ENCODE measurements at places on chromosomes 11 and 22.

DNA sequence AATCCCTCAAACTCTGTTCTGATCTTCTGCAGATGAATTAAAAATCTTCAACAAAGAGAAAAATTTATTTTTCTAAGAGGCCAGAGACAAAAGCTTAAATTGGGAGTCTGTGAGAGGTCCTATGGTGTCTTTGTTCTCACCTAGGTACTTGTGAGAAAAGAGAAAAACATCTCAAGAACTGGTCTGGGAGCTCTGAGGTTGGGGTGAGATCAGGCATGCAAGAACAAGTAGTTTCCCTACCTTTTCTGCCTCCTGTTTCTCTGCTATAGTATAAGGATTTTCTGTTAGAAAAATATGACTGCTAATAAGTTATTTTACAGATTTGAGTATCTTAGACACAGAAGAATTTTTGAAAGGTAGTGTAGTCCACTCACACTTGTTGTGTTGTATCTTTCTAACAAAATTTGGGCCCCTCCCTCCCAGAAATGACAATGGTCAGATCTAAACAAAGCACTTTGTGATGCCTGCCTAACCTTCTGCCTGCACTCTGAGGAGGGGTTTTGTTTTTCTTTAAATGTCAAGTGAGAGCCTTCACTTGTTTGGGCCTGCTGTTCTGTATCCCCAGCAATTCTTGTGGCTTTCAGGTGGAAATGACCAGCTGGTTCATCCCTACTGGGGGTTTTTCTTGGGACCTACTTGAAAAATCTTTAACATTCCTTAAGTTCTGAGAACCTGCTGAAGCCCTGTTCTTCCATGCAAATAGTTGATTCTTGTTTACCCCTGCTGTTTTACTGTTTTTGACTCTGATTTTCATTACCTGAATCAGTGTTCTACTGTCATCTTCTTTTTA lies 13.6 kb upstream of the OR51S1 start:
- H3K4me3 ChIP-seq: no peak overlapping the region
- no peak overlapping the region for H3K27ac ChIP-seq
- DNase-seq: no peak
- H3K27me3 ChIP-seq: no peaks in the 10 kb centered on the region
- no peaks in the 10 kb centered on the region for H3K36me3 ChIP-seq

DNA sequence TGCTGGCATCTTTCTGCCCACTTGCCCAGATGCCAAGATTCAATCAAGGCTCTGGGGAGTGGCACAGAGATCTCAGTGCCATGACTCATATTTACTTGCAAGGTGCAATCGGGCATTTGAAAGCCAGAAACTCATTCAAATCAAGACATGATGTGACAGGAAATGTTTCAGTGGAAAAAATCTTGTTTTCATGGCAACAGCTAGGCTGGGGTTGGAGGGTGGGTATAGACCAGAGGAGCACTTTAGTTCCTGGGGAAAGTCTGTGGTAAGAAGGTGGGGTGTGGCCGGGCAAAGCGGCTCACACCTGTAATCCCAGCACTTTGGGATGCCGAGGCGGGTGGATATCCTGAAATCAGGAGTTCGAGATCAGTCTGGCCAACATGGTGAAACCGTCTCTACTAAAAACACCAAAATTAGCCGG lies 1.2 kb downstream of the MAJIN start:
- H3K36me3 ChIP-seq: no peaks in the 10 kb centered on the region
- H3K27me3 ChIP-seq: no peaks in the 10 kb centered on the region
- no peaks in the 10 kb centered on the region for H3K4me1 ChIP-seq

DNA sequence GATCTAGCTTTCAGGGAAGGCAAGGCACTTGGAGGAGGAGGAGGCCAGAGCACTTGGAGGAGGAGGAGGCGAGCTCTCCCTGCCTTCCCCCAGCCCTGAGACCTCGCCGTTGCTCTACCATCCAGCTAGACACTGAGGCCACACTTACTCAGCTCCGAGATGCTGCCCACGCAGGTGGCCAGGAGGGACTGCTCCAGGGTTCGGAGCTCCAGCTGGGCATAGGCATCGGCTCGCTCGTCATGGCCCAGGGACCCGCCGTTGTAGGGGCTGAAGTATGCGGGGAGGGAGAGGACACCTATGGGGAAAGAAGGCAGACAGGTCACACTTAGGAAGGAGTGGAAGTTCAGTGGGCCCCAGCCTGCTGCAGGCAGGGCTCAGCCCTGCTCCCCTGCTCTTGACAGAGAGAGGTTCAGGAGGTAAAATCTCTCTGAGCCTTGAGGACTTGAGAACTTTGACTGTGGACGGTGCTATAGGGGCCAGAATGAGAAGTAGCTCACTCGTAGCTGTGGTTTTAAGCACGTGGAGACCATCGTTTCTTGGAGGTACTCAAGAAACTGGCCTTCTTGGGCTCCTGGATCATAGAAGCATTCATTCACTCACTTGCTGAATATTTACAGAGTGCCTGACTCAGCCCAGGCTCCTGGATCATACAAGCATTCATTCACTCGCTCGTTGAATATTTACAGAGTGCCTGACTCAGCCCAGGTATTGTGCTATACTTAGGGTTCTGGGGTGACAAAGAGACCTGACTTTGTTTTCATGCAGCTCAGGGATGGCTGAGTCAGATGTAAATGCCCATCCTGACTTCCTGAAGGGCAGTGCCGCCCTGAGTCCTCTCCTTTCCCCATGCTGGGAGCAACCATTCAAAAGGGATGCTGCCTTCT lies 99.2 kb downstream of the NAT10 start:
- peaks cover 17% of the 10 kb centered on the region for H3K36me3 ChIP-seq
- H3K27me3 ChIP-seq: peaks cover 21% of the 10 kb centered on the region
- no peak overlapping the region for H3K27ac ChIP-seq

DNA sequence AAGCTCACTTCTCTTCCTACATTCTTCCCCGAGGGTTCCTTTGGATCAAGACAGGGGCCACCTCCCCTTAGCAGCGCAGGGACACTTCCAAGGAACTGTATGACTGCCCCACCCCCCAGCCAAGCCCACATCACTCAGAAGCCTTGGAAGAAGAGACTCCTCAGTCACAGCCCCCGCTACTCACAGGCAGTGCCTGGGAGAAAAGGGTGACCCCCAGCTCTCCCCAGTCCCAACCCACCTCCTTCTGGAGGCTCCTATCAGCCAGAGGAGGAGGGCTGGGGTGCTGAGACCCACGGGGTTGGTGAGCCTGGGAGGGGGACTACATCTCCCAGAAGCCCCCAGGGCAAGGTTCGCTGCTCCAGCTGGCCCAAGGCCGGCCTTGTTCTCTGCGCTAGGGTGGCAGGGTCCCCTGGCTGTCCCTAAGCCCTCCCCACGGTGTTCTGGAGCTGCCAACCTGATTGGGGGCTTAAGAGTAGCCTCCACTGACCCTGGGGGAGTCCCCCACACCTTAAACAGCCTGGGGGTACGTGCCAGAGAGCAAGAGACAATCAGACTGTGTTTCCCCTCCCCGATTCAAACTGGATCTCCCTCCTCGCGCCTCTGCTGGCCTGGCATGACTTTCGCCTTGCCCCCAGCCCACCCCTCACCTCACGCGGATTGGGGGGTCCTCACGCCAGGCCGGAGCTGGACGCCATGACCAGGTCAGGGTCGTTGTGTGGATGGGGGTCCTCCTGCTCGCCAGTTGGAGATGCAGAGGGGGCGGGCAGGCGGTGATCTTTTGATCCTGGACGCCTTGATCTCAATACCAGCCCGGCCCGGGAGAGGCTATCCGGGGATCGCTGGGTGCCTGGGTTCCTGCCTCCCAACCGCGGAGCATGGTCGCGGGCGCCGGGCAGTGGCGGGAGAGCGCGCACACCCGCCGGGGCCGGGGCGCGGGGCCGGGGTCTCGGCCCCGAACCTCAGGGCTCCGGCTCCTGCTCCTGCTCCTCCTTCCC lies 838 bp downstream of the BCL9L start:
- DNase-seq: peak; percentile 63
- peaks cover 47% of the 10 kb centered on the region for H3K4me1 ChIP-seq
- H3K36me3 ChIP-seq: peaks cover 3% of the 10 kb centered on the region
- peaks cover 25% of the 10 kb centered on the region for H3K27me3 ChIP-seq
- H3K4me3 ChIP-seq: peak overlapping the region; percentile 92

GRCh38 chr11:65471447-65471891 lies 27.4 kb upstream of the MALAT1 start:
- H3K27ac ChIP-seq: no peak overlapping the region
- H3K4me3 ChIP-seq: no peak overlapping the region
- H3K4me1 ChIP-seq: peaks cover 7% of the 10 kb centered on the region

DNA sequence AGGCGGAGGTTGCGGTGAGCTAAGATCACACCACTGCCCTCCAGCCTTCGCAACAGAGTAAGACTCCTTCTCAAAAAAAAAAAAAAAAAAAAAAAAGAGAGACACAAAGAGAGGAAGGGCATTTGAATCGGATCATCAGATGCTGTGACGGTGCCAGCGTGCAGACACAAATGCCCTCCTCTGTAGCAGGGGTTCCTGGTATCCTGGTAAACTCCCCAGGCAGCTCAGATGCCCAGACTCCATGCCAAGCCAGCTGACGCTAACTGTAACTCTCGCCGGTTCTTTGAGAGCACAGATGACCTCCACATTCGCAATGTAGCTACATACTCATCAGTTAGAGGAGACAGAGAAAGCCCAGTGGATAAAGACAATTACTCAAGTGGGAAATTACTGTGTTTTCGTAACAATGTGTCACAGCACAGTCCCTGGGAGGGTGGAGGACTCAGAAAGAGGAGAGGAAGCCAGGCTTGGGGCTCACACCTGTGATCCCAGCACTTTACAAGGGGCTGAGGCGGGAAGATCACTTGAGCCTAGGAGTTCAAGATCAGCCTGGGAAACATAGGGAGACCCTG lies 153.1 kb downstream of the BRD1 start:
- no peak overlapping the region for H3K27ac ChIP-seq
- no peaks in the 10 kb centered on the region for H3K36me3 ChIP-seq
- H3K4me3 ChIP-seq: no peak overlapping the region
- no peak for DNase-seq
- peaks cover 2% of the 10 kb centered on the region for H3K27me3 ChIP-seq
- peaks cover 5% of the 10 kb centered on the region for H3K4me1 ChIP-seq

- H3K4me3 ChIP-seq: no peak overlapping the region
- H3K4me1 ChIP-seq: peaks cover 10% of the 10 kb centered on the region
- no peak for DNase-seq
Measured at GRCh38 chr11:110148775-110149744, 55.9 kb downstream of the ZC3H12C start.

- no peak overlapping the region for H3K27ac ChIP-seq
- H3K36me3 ChIP-seq: no peaks in the 10 kb centered on the region
- H3K27me3 ChIP-seq: no peaks in the 10 kb centered on the region
- no peak overlapping the region for H3K4me3 ChIP-seq
Measured at GRCh38 chr11:56751480-56751879, 3.0 kb upstream of the OR9G4 start.

GRCh38 chr11:69194396-69194795 lies 38.7 kb downstream of the SMIM38 start:
- DNase-seq: no peak
- peaks cover 14% of the 10 kb centered on the region for H3K36me3 ChIP-seq
- H3K27ac ChIP-seq: no peak overlapping the region

DNA sequence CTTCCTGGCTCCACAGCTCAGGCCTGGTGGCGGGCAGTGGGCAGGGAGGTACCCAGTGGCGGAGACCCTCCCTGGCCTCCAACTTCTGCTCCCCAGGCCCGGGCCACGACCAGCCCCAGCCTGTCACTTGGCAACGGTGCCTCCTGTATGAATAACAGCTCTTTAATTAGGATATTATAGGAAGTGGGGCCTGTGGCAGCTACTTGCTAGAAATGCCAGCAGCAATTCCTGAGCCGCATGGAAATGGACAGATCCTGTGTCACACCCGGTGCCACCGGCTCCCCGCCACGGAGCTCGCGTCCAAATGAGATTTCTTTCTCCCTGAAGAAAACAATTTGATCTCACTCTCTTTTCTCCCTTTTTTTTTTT lies 104.5 kb downstream of the CHST1 start:
- peaks cover 13% of the 10 kb centered on the region for H3K27me3 ChIP-seq
- H3K4me3 ChIP-seq: no peak overlapping the region
- H3K36me3 ChIP-seq: no peaks in the 10 kb centered on the region
- DNase-seq: no peak
- H3K27ac ChIP-seq: no peak overlapping the region
- peaks cover 6% of the 10 kb centered on the region for H3K4me1 ChIP-seq

DNA sequence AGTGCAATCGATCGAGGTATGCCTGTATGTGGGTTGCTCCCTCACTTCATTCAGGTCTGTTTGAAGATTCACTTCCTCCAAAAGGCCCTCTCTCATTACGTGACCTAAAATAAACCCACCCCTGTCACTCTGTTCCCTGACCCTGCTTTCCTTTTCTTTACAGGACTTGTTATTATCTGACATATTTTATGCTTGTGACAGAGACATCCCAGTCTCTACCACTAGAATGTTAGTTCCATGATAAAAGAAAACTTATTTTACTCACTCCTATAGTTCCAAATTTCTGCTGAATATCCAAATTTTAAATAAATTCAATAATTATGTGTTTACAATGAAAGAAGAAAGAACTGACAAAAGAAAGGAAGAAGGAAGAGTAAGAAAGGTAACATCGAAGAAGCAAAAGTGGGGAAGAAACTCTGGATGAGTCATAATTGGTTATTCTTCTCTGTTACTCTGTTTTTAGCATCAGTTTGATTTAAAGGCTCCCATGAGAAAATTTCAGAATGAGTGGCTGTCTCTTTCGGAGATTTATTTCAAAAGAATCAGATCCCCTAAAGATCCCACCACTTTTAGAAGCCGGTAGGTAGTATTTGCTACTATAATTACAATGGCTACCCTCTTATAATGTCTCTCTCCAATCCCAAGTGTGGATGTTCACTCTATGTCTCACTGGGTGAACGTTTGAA lies 33.5 kb downstream of the ENTHD1 start:
- H3K27me3 ChIP-seq: no peaks in the 10 kb centered on the region
- no peak for DNase-seq
- H3K27ac ChIP-seq: no peak overlapping the region
- no peak overlapping the region for H3K4me3 ChIP-seq

DNA sequence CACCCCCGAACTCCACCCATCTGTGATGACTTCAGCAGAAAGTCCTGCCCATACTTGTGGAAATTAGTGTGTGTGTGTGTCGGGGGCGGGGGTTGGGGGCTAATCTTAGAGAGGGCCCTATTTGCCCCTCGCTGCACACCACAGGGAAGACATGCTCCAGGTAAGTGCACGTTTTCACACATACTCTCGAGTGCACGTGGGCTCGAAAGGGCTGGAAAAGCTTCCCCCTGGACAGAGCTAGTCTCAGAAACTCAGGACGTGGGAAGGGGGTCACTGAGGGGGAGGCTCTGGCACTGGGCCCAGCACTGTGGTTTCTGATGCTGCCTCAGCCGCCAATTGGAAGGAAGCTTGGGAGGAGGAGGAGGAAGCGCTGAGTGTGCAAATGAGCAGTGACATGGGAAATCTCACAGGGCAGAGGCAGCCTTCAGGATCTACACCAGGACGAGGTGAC lies 40.7 kb upstream of the CD82 start:
- peaks cover 11% of the 10 kb centered on the region for H3K27me3 ChIP-seq
- H3K27ac ChIP-seq: no peak overlapping the region
- DNase-seq: no peak
- peaks cover 8% of the 10 kb centered on the region for H3K4me1 ChIP-seq
- H3K4me3 ChIP-seq: no peak overlapping the region
- H3K36me3 ChIP-seq: no peaks in the 10 kb centered on the region

DNA sequence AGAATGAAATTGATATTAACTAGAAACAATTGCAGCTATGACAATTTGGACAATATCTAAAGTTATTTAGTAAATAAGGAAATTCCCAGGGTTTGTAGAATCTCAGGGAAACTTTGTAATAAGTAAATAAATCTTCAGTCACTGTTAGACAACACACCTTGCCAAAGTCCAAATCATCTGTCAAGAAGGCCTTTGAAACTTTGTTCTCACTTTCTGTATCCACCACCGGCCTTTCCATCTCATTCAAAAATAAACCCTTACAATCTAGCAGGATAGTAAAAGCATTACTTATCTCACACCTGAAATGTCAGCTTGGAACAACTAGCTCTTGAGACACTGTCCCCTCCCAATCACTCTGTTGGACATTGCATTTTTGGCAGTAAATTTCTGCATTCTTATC lies 7.9 kb downstream of the NNMT start:
- no peaks in the 10 kb centered on the region for H3K36me3 ChIP-seq
- DNase-seq: no peak
- H3K27ac ChIP-seq: no peak overlapping the region

Measured in endothelial cell (in vitro differentiated cells).